ENCODE measurements at places on chromosomes 12 and 14.

GRCh38 chr12:49961111-49961922, at the start of gene AQP5:
Gene AQP5 (plus strand): TSS chr12:49961872. CDS start chr12:49962018, 146 bp downstream.
- no peak for DNase-seq

DNA sequence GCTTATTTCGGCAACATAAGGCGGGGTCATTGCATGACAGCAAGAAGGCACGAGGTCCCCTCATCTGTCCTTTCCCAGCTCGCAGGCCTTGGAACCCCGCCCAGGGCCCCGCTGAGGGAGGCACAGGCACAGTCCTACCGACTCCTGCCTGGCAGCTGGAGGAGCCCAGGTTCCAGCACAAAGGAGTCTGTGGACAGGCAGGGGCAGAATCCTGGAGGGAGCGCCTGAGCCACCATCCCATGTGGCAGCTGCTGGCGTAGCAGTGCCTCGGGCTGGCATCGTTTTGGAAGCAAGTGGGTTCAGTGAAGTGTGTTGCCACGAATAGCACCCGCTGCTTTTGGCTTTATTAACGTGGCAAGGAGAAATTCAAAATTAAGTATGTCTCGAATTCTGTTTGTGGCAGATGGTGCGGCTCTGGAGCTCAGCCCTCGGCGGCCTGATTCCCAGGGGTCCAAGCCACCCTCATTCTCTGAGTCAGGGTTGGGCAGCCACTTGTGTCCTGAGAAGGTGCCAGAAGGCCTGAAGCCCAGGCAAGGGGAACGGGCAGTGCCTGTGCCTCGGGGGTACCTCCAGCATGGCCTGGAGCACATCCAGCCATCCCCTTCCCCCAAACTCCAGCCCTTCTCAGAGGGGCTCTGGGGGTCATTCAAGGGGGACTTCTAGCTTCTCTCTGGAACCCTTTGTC, 35.9 kb downstream of the SLC8B1 start:
- DNase-seq: no peak

- DNase-seq: no peak
Observed at GRCh38 chr12:12586879-12587675, 24.4 kb upstream of the DUSP16 start.

- DNase-seq: no peak
Observed at GRCh38 chr14:68729556-68729955, 63.3 kb downstream of the ZFP36L1 start.

DNA sequence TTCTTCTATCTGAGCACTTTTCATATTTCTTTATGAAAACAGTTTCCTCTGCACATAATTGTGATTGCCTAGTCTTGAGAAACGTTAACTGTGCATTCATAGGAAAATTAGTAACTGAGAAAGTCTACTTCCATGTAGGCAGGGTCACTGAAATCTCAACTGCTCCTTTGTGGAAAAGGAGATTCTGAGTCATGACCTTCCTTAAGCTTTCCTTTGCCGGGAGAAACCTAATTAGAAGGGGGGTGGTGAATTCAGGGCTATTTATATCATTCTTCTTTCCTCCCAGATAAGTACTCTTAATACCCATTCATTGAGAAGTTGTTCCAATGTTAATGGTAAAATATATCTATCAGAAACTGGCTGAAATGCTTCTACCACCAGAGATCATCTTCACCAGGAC, 751.0 kb upstream of the TMEM132C start:
- DNase-seq: no peak

DNA sequence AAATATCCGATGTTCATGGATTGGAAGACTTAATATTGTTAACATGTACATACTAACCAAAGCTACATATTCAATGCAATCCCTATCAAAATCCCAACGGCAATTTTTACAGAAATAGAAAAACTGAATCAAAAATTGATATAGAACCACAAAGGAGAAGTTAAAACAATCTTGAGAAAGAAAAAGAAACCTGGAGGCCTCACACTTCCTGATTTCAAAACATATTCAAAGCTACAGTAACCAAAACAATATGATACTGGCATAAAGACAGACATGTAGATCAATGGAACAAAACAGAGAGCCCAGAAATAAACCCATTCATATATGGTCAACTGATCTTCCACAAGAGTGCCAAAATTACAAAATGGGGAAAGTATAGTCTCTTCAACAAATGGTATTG, 5.4 kb upstream of the PELI2 start:
- DNase-seq: no peak

- no peak for DNase-seq
Observed at GRCh38 chr12:131784909-131785762, 43.1 kb upstream of the MMP17 start.

- no peak for DNase-seq
Observed at GRCh38 chr14:23613242-23614070, 22.7 kb upstream of the DHRS2 start.

DNA sequence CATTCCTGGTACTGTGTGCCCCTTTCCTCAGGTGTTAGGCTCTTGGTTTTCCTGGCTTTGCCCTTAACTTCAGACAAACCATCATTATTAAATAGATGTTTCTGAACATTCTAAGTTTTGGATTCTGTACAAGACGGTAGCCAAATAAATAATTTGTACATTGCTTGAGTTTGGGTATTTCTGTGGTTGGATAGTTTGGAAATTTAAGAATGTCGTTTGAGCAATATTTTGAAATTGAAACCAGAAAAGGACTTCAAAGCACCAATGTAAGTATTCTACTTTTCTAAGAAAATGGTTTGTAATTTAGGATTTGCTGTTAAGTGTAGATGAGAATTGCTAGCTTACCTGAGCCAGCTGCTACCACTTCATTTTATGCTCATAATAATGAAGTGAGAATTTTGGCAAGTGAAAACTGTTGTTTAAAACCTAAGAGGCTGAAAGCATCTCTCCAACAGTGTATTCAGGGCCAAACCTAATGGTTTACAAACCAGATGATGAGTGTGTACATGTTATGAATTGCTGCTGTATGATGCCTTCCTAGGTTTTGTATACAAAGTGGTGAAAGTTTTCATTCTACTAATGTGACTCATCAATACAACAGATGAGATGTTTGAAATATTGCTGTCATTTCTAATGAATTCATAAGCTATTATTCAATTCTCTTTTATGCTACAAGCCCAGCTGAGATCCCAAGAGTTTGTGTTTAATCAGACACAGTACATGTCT, 181.5 kb upstream of the PRKD1 start:
- DNase-seq: no peak

GRCh38 chr14:92224358-92224954, 98.5 kb upstream of the SLC24A4 start:
- no peak for DNase-seq

- DNase-seq: no peak
Observed at GRCh38 chr14:99781091-99781490, 12.1 kb upstream of the EML1 start.

GRCh38 chr12:109625749-109626377, 52.3 kb downstream of the MVK start:
- no peak for DNase-seq

DNA sequence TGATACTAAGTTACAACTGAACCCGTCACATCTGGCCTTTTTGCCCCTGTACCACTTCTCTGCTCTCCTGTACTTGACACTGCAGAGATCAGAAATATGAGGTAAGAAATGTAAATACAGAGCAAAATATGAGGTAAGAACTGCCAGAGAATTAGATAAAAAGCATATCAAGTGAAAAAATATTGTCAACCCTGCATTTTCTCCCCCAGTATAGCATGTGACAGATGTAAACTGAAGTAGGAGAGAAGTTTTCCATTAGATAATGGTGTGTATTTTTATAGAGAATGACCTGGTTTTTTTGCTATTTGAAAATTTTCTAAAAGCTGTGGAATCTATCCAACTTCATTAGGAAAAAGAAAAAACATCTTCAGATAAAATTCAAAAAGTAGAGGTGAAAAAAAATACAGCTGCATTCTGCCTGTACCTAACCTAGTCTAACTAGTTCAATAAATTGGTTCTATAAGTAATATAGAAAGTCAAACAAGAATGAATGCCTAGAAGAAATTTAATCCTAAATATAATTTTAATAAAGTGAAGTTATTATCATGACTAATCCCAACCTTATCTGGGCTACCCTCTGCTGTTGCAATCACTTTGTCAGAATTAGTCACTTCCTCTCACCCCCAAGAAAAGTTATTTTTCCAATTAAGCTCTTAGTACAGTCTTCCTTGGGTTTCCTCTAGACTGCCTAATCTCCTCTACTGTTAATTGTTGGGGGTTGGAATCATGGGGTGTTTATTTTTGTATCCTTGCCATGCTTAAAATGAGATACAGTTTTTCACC, 210.0 kb downstream of the RASSF9 start:
- DNase-seq: no peak

DNA sequence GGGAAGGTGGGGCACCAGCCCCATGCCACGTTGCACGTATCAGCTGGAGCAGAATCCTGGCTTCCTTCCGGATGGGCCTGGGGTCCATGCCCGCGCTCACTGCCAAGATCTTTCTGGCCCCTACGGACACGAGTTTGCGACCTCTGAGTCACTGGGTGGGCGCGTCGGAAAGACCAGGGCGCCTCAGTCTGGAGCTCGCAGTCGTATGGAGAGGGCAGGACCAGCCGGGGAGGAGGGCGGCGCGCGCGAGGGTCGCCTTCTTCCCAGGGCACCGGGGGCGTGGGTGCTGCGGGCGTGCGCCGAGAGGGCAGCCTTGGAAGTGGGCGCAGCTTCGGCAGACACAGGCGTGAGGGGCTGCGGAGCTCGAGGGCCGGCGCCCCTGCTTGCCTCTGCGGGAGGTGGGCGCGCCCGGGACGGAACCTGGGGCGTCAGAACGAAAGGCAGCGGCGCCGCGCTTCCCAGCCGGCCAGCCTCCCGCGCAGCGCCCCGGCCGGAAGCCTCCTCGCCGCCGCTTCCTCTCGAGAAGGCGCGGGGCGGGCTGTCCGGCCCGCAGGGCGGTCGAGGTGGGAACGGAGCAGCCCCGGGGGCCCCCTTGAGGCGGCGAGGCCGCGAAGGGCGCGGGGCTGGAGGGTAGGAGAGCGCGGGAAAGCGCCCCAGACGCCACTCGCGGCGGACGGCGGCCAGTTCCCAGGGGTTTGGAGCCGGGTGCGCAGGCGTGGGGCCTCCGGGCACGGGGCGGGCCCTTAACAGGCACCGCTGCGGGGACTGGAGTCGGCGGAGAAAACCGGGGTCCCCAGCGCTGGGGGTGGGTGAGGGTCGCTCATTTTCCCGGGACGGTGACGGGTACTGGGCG, at the start of gene ARL6IP4:
ARL6IP4 (plus strand) TSS at position 499 of the 853 bp plus-strand sequence. CDS start 459 bp downstream, outside the sequence.
- peak; percentile 62 for DNase-seq

DNA sequence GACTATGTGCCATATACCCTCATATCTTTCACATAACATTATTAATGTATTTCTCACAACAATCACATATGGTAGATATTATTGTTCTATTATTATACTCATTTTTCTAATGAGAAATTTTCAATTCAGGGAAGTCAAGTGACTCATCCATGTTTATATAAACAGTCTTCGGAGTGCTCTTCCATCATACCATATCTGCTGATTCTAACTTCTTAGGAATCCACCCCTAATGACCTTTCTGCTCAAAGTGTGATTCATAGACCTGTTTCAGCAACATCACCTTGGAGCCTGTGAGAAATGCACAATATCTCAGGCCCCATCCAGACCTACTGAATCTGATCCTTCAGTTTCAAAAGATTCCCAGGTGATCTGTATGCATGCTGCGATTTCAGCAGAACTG, 39.8 kb upstream of the OVCH1 start:
- no peak for DNase-seq

DNA sequence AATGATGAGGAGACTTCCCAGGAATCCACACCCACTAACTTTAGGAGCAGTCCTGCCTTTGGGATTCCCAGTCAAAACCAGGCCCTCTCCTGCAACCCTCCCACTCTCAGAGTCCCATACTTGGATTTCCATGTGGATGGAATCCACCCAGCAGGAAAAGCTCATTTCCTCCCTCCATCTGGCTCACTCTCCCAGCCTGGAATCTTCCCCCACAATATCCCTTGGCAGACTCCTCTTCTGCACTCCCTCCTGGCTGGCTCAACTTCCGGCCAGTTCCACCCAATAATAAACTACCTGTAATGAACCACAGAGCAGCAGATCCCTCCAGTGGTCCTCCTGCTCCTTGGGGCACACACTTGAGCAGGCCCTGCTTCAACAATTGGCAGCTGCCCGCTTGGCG, 102.8 kb upstream of the EGLN3 start:
- DNase-seq: no peak

DNA sequence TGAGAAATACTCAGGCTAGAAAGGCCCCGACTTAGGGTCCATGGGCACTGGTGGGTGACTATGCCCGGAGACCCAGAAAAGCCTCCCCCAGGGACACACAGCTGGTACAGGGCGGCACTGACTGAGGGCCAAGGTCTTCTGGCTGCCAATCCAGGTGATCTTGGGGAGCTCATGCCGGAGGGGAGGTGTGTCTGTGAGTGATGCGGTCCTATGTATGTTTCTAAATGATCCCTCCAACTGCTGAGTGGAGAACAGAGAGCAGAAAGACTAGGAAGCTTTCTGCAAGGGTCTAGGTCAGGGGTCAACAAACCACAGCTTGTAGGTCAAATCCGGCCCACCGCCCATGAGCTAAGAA, 391 bp downstream of the SERPINA4 start:
- no peak for DNase-seq

- no peak for DNase-seq
Observed at GRCh38 chr14:54786838-54787237, 115.8 kb downstream of the GCH1 start.

DNA sequence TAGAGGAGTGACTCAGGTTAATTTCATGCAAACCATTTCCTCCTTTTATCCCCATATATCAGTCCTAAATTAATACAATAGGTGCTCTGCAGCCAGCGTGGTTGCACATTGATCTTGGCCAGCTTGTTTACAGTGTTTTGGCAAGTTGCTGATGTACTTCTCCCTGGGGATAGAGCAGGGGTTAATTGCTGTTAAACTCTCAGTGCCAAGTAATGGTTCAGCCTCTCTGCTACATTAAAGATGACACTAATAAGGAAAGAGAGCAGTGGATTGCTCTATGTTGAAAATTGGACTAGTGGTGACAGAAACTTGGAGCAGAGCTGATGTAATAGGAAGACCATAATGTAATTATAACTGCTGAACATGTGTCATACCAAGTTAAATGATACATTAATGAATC, 717.5 kb downstream of the RERGL start:
- no peak for DNase-seq

DNA sequence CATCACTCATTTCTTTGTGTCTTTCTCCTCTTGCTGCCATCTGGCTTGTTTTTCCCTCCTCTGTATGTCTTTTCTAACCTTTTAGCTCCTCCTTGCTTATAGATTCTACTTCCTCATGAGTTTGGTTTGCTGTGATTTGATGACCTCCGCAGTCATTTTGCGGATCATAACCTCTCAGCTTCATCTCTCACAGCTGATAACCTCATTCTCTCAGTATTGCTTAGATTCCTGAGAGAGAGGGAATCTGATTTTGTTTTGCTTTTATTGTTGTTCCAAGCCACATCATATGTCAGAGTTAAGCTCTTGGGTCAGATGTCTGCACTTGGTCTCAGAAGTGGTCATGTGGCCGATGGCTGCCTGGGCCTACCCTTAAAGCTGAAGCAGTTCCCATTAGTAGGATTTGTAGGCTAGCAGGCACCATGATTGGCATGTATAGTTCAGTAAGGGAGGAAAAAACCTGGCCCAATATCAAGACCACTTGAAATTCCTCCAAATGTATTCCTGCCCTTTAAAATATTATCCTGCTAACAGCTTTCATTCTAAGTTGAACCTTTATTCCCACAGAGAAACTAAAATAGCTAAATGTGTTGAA, 13.5 kb downstream of the ZNF664 start:
- no peak for DNase-seq

GRCh38 chr14:100547633-100548294, 39.5 kb downstream of the BEGAIN start:
- DNase-seq: no peak
